Substantia nigra (tissue), 51 donors: ENCODE measurements at places on chromosomes 13 and 19.

DNA sequence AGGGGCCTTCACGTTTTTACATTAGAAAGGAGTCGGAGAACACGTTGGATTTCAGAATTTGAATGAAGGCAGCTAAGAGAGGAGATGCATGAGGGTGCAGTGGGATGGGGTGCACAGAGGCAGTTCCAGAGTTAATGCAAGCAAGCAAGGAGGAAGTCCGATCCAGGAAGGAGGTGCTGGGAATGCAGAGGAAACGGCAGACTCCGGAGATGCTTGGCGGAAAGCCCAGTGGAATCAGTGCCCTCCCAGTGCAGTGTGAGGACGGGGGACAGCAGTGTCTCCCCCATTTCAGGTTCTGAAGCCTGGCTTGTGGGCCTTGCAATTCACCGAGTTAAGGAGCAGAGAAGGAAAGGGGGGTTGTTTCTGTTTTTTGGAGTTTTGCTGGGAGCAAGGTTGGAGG is 100.4 kb downstream of the COL4A2 start:
- no peak for DNase-seq

DNA sequence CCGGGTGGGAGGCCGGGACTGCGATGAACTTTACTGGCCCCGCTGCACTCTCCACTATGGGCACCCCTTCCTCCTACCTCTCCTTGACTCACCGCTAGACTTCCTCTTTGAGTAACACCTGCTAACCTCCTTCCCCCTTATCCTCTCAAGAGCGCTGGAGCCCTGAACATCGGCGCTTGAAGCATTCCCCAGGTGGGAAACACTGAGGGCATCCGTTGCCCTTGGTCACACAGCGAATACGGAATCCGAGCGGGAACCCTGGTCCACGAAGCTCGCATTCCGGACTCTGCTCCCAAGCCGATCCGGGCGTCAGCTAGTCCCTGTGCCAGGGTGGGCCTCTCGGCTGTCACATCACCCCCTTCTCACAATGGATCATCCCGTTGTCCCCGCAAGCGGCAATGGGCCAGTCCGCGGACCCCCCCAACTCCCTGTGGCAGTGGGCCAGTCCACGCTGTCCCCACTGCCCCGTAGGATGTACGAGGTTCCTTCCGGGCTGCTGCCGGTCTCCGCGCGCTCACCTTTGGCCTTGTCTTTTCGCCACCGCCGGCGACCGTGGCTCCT is 4.2 kb downstream of the LIPE start:
- no peak for DNase-seq

DNA sequence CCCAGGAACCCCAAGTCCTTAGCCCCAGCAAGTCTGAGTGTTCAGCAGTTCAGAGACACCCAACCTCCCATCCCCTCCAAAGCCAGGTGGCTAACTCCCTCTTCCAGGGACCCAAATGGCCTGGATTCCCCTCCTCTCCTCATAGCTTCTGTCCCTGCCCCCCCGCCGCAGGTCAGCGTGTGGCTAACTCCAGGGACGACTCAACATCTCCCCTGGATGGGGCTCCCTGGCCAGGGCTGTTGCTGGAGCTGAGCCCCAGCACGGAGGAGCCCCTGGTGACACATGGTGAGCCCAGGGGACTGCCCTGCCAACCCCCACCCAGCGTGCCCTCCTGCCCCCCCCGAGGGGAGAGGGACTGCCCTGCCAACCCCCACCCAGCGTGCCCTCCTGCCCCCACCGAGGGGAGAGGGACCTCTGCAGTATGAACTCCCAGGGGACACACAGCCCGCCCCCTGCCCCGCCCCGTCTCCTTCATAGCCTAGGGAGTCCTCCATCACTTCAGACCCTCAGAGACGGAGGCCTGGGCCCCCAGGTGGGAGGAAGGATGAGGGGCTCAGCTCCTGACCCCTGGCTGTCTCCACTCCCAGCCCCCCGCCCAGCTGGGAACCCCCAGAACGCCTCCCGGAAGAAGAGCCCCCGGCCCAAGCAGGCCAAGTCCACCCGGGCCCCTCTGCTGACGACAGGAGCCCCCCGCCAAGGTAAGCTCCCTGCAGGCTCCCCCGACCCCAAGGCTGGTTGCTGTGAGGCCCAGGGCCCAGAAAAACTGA is 1.7 kb downstream of the SSC5D start:
- no peak for DNase-seq

- no peak for DNase-seq
Measured at GRCh38 chr19:37966211-37966661, 59.2 kb downstream of the SIPA1L3 start.

- DNase-seq = no peak
Measured at GRCh38 chr13:26968431-26969341, 202.9 kb downstream of the USP12 start.

GRCh38 chr13:23953860-23954512 is 56.7 kb upstream of the C1QTNF9B start:
- DNase-seq = no peak

DNA sequence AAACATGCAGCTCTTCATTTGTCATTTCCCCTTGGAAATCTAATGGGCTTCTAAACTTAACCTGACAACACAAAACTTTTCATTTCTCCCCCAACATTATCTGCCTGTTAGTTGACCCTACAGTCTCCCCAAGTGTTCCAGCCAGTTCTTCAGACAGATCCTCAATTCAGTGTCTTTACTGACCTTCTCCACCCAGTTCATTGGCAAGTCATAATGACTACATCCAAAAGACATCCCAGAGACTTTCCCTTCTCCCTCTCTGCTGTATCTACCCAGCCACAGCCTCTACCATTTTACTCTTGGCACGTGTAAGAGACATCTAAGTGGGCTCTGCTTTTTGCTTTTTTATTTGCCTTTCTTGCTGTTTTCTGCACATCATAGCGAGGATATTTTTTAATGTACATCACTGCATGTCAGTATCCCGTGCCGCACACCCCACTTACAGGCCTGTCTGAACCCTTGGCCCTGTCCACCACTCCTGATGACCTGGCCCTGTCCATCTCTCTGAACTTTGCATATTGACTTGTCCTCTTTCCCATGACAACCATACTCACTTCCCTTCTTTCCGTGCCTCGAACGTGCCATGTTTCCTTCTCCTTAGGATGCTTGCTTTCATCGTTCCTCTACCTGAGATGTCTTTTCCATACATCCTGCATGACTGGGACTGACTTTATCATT is 391.9 kb downstream of the IRS2 start:
- no peak for DNase-seq

DNA sequence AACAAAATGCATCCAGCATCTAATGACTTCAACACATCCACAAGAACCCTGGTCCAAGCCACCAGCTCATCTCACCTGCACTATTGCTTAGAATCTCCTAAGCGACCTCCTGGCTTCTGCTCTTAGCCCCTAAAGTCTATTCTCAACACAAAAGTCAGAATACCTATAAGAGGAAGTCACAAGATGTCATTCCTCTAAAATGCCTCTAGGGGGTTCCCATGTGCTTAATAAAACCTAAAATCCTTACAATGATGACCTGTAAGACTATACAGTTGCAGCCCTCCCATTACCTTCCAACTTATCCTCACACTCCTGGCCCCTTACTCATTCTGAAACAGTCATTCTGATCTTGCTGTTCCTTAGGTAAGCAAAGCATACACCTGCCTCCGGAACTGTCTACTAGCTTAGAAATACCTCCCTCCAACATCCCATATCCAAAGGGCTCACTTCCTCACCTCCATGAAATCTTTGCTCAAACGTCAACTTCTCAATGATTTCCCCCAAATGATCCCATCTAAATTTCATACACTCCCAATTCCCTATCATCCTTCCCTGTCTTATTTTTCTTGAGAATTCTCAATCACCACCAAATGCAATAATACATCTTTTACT is 10.0 kb downstream of the ATP7B start:
- DNase-seq = no peak
